CD8-positive, alpha-beta T cell (primary cell): ENCODE measurements at places on chromosomes 7 and 10.

DNA sequence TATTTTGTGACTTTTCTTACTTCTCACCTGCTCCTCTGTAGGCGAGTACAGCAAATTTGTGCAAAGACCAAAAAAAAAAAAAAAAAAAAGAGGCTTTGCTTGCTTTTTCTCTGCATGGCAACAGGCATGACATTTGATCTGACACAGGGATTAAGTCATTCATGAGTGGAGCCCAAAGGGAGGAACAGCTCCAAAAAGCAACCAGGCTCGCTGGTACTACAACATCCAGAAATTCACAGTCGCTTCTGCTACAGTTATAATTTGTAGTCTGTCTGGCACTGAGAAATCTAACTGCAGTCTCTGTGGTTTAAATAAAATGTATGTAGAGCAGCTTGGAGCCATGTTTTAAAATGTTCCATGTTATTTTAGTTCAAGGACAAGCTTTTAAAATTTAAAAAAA lies 31.7 kb downstream of the MKX start:
- DNase-seq, result no peak

- DNase-seq, result no peak
Observed at GRCh38 chr7:31416381-31416870, 75.9 kb upstream of the NEUROD6 start.

DNA sequence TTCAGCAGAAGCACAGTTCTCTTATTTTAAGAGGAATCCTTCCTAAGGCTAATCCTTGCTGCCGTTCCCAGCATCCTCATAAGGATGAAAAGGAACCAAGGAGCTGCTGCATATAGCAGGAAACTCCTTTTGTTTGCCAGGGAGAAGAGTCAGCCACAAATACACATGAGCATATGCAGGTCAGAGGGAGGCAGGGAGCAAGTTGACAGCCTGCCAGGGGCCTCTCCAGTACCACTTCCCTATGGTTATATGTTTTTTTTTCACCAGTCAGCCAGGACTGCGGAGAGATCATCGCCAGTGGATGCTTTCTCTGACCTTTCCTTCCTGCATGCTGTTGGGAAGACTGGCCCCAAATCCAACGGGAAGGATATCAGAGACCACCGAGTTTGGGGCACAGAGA lies 39.8 kb downstream of the SLC35B4 start:
- DNase-seq, result no peak

DNA sequence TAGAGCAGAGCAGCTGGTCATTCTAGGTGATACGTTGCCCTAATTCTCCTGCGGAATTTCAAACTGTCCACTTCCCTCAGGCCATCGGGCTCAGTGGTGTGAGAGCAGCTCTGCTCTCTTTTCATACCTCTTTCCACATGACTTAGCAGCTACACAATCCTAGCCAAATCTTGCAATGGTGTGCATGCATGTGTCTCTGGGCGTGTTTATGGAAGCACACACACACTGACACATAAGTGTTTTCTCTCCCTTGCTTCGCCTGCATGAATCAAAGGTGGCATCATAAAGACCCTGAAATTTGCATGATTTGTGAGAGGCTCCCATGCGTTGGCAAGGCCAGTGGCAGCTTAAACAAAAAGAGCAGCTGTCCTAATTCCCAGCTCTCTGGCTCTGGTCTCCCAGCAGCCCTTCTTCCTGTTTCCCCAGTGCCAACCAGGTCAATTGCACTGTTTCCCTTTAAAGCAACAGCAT lies 1189.5 kb downstream of the GATA3 start:
- no peak for DNase-seq

DNA sequence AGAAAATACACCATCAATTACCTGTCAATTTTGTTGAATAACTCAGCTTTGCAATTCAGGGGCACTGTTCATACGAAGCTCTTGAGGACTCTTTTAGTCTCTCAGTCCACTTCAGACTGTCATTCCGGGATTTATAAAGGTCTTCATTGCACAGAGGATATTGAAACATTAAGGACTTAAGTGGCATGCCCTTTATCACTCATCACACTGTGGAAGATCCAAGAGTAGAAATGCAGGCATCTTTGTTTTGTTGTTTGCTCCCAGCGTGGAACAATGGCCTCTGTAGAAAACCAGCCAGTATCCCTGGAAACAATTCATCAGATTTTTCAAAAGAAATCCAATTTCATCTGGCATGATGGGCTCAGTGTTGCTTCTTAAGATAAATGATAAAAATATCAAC lies 66.3 kb upstream of the LRGUK start:
- no peak for DNase-seq
